DMS 273 treated with DMSO at 0.1 percent for 48 hours (cell line): ENCODE measurements at places on chromosomes 13 and 19.

- DNase-seq, result no peak
These were observed at the start of gene UTP14C for GRCh38 chr13:52024481-52024880. Gene UTP14C, plus strand, starts transcription at chr13:52024691. Its CDS starts 4,114 bp downstream, at chr13:52028805.

- DNase-seq, result no peak
These were observed 5.0 kb upstream of the JUNB start for GRCh38 chr19:12786141-12786870.

- no peak for DNase-seq
These were observed 13.7 kb downstream of the EPHX3 start for GRCh38 chr19:15218501-15218900.

DNA sequence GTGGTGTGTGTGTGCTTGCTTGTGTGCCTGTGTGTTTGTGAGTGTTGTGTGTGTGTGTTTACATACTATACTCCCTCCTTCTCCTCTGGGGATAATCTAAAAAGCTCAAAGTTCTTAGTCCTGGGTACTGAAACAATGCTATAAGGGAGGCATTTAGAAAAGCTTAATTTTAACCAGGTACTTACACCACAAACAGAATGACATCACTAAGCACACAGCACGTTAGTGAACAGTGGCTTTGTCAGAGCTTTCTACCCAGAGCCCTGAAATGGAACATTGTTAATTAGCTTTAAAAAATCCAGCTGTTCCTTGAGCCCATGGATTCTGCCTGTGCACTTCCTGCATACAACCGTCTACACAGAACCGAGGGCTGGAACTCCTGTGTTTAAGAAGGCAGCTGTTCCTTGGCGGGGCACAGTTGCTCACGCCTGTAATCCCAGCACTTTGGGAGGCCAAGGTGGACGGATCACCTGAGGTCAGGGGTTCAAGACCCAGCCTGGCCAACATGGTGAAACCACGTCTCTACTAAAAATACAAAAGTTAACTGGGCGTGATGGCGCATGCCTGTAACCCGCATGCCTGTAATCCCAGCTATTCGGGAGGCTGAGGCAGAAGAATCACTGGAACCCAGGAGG lies 69.6 kb upstream of the RNF113B start:
- no peak for DNase-seq

DNA sequence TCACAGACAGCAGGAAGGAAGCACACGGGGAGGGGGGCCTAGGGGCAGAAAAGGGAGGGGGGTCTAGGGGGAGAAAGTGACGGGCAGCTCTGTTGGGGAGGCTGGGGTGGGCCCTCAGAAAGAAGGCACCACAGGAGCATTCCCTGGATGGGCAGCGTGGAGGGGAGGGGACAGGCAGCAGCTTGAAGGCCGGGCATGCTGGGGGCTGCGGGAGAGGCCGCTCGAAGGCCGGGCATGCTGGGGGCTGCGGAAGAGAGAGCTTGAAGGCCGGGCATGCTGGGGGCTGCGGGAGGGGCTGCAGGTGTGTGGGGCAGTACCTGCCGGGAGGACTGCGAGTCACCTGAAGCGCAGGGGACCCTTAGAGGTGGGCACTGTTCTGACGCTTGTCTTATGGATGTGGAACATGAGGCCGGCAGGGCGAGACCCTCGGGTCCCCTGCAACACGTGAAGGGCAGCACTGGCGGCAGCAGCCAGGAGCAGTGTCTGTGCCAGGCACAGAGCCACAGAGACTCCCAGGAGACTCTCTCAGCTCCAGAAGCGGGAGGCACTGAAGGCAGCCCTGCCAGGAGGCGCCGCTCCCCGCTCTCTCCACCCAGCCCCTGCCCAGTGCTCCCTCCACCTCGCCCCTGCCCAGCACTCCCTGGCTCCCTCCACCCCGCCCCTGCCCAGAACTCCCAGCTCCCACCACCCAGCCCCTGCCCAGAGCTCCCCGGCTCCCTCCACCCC lies 13.3 kb downstream of the ZNF787 start:
- no peak for DNase-seq

DNA sequence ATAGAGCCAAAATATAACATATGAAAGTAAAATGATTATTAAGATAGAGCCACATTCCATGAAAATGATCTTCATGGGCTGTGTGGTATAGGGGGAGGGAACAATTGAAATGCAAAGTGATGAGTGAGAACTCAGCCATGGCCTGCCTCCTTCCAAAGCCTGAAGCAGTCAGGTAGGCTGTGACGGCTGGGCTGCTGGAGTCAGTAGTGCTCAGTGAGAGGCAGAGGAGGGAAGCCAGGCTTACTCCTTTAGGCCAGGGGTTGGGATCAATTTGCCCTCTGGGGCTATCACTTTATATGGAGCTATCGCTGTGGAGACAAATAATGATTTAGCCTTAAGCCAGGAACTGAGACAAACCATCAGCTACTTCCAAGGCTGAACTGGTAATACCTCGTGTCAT lies 654.9 kb downstream of the FGF9 start:
- no peak for DNase-seq
